ENCODE measurements at places on chromosomes 4 and X. TPM values are rescaled to one million over a fixed set of nuclear protein-coding genes. Genes with fewer than 3 reads are reported as not detected.
A peak's percentile ranks its signal among the peaks of the same experiment; 100 is the strongest.

MAEA gene
- total RNA-seq, result 43.7 TPM

ZNF81 gene
- total RNA-seq, result 12.3 TPM

SHISA3 gene
- total RNA-seq, result 1.5 TPM

RNF128 gene
- total RNA-seq, result not detected

DNA sequence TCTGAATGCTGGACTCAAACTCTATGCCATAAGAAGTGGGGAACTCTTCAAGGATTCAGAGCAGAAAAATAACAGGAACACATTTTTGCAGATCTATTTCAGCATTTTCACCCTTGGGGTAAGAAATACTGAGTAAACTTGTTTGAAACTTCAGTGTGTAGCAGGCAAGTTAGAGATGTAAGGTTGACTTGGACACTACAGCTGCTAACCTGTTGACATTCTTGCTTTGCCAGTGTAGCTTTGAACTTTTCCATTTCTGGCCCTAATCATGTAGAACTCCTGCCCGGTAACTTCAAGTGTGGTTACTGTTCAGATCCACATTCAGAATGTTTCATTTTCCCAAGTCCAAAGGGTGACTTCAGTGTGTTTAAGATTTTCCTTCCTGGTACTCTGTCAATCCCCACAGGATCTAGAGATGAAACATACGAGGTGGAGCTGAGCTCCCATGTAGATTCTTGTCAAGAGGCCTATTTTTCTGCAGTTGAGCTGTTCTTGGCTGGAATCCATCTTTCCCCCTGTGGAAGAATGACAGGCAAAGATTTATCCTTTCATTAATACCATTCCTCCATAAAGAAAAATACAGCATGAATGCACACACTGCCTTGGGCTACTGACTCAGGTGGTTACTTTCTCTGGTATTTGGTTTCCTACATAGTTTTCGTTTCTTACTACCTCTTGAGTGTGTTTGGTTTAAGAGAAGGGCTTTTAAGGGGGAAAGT lies 34.1 kb downstream of the FHDC1 start:
- DNase-seq, result no peak

GRCh38 chr4:136121426-136121825 lies 1410.9 kb downstream of the PCDH18 start:
- DNase-seq, result no peak

- no peak for DNase-seq
Observed at GRCh38 chr4:92714640-92715039, 410.9 kb downstream of the GRID2 start.

DNA sequence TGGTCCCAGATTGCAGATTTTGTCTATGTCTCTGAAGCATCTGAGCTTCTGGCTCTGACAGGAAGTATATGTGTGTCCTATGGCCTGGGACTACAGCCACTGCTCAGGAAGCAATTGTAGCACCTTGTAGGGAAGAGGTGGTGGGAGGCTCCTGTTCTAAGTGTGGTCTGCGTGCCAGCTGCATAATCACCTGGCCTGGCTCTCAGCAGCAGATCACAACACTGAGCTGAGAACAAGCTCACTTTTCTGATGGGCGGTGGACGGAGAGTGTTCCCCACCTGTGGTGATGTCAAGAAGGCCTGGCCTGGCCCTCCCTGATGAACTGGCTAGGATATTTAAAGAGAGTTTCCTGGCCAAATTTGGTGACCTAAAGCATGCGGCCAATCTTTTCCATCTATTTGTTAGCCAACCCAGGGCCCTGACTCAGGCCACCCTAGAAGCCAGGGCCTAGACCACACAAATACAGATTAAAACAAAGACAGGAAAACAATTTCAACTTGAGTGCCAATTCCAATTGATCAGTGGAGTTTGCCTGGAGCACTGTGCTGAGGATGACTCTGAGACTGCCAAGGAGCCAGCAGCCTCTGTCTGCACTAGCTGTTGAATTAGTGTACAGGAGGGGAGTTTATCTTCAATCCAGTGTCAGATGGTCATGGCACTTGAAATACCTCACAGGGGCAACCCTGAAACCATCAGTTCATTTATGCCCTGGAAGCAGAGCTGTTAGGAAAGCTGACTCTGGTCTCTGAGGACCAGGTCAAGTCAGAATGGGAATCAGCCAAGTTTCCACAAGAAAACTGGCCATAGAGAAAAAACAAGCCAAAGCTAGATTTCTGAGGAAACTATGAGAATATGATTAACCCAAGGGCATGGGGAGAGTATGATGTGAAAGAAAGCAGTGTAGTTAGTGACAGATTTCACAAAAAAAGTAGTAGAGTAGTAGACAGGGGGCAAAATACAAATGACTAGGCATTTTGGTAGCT lies 47.4 kb downstream of the PRDM5 start:
- no peak for DNase-seq

DNA sequence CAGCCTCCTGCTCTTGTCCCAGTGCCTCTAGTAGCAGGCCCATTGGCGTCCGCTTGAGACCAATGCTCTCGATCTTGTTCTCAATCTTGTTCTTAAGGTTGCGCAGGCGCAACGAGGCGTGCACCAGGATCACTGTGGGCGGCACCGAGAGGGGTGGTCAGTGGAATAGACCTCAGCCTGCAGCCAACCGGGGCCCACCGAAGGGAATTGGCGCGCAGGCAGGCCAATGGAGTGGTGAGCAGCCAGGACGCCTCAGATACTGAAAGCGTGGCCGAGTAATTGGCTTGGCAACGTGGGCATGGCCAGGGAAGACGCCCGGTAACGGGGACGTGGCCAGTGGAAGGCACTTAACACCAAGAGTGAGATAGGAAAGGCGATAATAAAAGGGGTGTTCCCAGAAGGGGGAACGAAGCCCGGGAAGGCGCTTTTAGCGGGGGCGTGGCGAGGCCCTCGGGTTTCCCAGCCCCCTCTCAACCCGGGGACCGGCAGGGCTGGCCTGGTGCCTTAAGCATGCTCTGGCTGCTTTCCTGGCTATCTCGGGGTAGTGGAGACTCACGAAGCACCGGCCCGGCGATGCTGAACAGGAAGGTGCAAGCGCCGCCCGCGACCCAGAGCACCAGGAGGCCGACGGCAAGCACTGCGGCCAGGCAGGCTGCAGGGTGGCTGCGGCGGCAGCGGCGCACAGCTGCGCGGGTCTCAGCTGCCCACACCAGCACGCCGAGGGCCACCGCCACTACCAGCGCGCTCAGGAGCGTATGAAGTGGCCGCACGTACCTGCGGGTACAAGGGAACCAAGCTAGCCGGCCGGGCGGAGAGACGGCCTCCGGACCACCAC lies 1.7 kb downstream of the PRAF2 start:
- peak; percentile 94 for DNase-seq

DNA sequence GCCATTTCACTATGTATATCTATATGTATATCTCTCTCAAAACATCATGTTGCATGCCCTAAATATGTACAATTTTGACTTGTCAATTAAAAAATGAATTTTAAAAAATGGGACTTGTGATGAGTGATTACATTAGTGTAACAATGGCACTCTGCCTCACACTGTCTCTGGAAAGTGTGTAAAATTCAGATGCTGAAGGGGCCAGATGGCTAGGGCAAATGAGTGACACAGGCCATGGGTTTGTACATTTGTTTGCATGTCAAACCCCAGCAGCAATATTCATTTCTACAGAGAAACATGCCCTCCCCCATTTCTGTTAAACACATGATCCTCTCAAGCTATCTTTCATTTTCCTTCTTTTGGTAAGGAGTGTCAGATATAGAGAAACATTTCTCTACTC lies 8.1 kb downstream of the SCARB2 start:
- no peak for DNase-seq

DNA sequence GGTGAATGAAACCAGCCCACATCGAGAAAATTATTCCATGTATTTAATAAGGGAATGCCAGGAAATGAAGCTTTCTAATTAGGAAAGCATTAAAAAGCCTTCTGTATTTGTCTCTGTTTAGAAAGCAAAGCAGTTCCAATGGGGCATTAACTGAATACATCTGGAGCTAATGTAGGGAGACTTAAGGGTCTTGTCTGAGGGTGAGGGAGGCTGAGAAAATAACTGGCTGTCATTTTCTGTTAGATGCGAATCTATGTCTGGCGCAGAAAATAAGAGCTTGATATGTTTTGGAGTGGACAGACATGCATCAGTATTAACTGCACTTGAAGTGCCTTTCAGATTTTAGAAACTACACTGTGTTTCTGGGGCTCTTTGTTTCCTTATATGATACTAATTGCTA lies 111.3 kb downstream of the KLHL8 start:
- DNase-seq, result no peak

GRCh38 chrX:13397878-13398818 lies 78.3 kb upstream of the ATXN3L start:
- peak; percentile 84 for DNase-seq

DNA sequence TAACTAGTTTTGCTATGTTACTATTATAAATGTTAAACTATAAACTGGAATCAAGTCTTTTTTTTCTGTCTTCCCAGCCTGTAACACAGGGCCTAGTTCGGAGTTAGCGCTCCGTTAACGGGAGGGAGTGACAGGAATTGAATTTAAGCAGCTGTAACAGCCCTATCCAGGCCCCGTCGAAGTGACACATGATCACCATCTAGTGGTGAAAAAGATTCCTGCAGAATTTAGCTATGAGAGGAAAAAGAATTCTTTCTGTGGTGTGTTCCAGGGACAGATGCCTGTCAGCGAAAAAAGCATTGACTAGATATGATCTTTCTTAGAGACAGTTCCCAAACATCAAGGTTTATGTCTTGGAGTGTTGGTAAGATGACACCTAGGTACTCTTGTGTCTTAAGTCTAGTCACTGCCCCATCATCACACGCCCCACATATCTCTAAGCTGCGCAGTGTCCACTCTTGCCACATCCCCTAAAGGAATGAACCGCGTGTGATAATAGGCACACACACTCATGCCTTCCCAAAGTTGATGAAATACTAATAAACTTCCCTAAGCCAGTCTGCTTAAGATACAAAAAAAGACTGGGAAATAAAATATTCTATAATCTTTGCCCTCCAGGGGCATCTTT lies 2.1 kb downstream of the GAB3 start:
- DNase-seq, result no peak

- DNase-seq, result no peak
Observed at GRCh38 chrX:38205039-38205438, 15.6 kb downstream of the SRPX start.

DNA sequence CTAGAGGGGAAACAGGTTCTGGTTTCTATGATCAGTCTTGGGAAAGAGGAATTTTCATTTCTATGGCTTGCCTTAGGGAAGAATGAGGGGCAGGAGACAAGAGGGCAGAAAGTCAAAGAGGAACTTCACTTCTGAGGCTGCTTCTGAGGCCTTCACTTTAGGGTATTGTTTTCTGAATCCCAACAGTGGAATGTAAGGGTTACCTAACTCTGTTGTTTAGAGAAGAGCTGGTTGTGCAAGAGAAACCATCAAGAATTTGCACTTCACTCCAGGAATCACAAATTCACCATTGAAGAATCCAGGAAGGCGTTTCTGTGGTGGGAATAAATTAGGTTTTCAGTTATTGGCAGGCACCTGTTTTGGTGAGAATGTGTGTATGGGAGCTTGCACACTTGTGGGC lies 126.7 kb upstream of the AMOT start:
- DNase-seq, result no peak

- DNase-seq, result no peak
Observed at GRCh38 chr4:101921370-101921769, 130.8 kb downstream of the BANK1 start.

DNA sequence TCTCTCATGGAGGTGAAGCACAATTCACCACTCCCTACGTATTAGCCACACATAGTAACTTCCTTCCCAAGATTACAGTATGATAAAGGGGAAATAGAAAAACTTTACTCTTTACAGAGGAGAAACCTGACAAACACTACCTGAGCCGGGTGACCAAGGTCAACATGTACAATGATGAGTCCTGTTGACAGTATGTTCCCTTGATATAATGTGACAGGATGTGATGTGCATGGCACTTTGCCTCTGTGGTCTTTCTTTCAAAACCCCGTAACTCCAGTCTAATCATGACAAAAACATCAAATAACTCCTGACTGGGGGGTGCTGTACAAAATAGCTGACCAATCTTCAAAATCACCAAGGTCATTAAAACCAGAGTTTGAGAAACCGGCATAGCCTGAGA lies 60.6 kb downstream of the CD99L2 start:
- DNase-seq, result no peak

- no peak for DNase-seq
Observed at GRCh38 chr4:103095080-103095479, 4.6 kb downstream of the BDH2 start.

GRCh38 chr4:143558286-143558685 lies 44.8 kb downstream of the SMARCA5 start:
- no peak for DNase-seq

Measured in posterior vena cava (tissue), 2 donors.